Activated CD8-positive, alpha-beta T cell treated with anti-CD3 and anti-CD28 coated beads, Interleukin-2, amount 10 ng/mL, durations not matched to agents 7 days and 5 days (primary cell): ENCODE measurements at places on chromosomes 4 and X. TPM values are rescaled to one million over a fixed set of nuclear protein-coding genes. Genes with fewer than 3 reads are reported as not detected.

Gene HAUS7
- total RNA-seq: 56.6 TPM

Gene CPLX1
- 0.53 TPM for total RNA-seq

Gene CXCL1
- total RNA-seq: not detected

Gene BEND4
- 0.81 TPM for total RNA-seq

Gene LYAR
- 37.7 TPM for total RNA-seq

Gene SPANXD
- total RNA-seq: not detected

Gene GYG2
- not detected for total RNA-seq

Gene CLIC2
- not detected for total RNA-seq

Gene CCNA2
- 132 TPM for total RNA-seq

Gene ZCCHC4
- 11.3 TPM for total RNA-seq

Gene STOX2
- not detected for total RNA-seq

Gene MAGEB16
- not detected for total RNA-seq

Gene BEX3
- total RNA-seq: 11.3 TPM

Gene CDS1
- not detected for total RNA-seq

Gene EMCN
- not detected for total RNA-seq

Gene MTMR8
- total RNA-seq: 4.8 TPM

Gene NRK
- total RNA-seq: not detected

Gene CXCL5
- not detected for total RNA-seq

Gene MMRN1
- 0.47 TPM for total RNA-seq

Gene FHL1
- 14.4 TPM for total RNA-seq

Gene VCX
- total RNA-seq: not detected

Gene XAGE2
- total RNA-seq: not detected

Gene FGFBP2
- total RNA-seq: 12.0 TPM

Gene CCNB3
- 0.21 TPM for total RNA-seq

Gene HSFX4
- total RNA-seq: not detected

Gene NAA11
- not detected for total RNA-seq

Gene DNAAF6
- not detected for total RNA-seq

Gene APOOL
- 11.6 TPM for total RNA-seq

Gene CXCL11
- not detected for total RNA-seq

Gene NALF2
- not detected for total RNA-seq

Gene KCND1
- total RNA-seq: 3.5 TPM

Gene HSPA4L
- 0.26 TPM for total RNA-seq

Gene RAI2
- total RNA-seq: not detected

Gene SMIM14
- total RNA-seq: 2.5 TPM

Gene SOWAHD
- 1.4 TPM for total RNA-seq

Gene DOCK11
- 66.0 TPM for total RNA-seq

Gene RHOXF2B
- total RNA-seq: not detected

Gene MAPK10
- total RNA-seq: not detected

Gene MAGEB17
- not detected for total RNA-seq

Gene BGN
- not detected for total RNA-seq
